ENCODE measurements at places on chromosomes 1 and 21.

DNA sequence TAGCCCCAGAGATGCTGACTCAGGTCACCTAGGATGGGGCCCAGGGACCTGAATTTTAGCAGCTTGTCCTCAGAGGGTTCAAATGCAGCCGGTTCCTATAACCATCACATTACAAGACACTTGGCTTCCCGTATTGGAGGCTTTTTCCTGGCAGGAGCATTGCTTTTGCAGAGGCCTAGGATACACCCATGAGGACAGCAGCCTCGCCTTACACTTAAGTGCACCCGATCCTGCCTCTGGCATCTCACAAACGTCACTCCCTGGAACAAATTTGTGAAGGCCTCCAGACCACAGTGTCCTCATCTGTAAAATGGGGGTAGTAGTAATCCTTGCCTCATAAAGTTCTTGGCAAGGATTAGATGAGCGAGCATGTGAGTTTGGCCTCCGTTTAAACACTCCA lies 130.0 kb downstream of the KAZN start:
- DNase-seq, result no peak

DNA sequence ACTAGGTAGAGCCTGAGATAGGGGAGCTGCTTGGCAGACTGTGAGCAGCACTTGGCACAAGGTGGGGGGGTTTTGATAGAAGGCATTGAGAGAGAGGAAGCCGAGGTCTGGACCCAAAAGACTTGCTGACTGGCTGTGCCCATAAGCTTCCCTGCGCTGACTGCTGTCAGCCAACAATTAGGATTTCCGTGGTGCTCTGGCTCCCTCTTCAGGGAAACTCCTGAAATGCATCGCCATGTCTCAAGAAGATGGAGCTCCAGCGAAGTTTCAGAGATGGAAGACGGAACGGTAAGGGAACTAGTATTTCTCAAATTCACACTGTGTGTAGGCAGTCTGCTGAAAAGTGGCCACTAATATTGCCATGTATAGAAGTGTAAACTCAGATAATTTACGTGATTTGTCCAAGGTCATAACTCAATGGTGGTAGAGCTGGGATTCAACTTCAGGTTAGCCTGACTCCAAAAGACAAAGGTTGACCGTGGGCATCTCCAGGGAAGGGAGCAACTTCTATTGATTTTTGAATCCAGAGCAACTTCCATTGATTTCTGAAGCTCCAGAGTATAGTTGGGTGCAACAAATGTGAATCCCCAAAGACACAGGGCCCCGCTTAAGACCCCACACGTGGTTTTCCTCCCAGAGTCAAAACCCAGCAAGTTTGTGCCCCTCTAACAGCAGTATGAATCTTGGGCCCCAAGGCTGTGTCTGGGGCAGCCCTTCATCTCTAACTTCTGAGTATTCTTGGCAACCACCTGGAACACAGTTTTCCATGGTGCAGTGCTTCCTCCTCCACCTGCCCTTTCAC lies 44.5 kb upstream of the CRNN start:
- DNase-seq, result peak; percentile 69

- DNase-seq, result no peak
Measured at GRCh38 chr21:28959367-28960099, 33.1 kb downstream of the LTN1 start.

- no peak for DNase-seq
Measured at GRCh38 chr1:118136187-118136941, 48.7 kb downstream of the SPAG17 start.

- DNase-seq, result no peak
Measured at GRCh38 chr1:9500756-9501754, 38.2 kb upstream of the SLC25A33 start.

GRCh38 chr1:82319546-82319945 lies 518.8 kb downstream of the ADGRL2 start:
- DNase-seq, result no peak

DNA sequence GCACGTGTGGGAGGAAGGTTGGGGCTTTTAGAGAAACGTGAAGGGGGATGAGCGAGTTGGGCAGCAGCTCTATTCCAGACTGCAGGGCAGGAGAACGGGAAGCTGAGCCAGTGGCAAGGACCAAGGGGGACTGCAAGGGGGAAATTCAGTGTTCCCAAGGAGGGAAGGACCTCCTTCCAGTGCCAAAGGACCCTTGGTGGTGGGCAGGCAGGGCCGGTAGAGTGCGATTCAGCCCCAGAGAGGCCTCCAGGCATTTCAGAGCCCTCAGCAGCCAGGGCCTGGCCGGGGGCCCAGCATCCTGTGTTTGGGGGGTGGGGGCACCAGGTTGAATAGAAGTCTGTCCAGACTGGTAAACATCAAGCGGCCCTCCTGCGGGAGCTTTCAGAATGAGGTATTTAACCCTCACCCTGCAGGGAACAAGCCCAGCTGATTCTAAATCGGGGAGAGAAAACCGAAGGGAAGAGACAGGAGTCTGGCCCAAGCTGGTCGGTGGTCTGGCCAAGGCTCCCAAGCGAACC lies 2.3 kb downstream of the COL9A2 start:
- no peak for DNase-seq

GRCh38 chr1:198793714-198794113 lies 154.9 kb downstream of the PTPRC start:
- DNase-seq, result no peak

GRCh38 chr21:36710729-36711048 lies 11.8 kb downstream of the SIM2 start:
- DNase-seq, result no peak

DNA sequence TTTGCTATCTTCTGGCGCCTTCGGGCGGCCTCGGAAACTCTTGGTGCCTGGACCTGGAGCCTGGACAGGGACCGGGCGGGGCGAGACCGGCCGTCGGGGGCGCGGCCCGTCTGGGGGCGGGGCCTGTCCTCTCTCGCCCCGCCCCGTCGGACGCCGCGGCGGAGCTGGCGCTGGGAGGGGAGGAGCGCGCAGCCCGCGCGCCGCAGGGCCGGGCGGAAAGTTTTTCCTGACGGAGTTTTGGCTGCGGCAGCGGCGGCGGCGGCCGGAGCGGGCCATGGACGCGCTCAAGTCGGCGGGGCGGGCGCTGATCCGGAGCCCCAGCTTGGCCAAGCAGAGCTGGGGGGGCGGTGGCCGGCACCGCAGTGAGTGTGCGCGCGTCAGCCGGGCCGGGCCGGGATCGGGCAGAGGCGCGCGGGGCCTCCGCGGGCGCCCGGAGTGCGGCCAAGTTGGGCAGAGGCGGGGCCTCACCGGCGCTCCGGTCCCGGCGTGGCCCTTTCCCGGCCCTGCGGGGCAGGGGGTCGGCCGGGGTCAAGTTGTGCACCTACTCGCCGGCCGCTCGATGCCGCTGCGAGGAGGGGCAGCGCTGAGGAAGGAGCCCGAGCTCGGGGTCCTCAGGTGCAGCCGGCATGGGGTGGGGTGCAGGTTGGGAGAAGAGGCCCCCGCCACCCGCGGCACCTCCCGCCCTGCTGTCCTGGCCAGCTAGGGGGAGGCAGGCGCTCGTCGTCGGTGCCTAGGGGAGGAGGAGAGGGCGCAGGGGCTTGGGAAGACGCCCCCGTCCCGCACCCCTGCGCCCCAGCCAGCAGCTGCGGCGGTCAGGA lies at the start of gene LDLRAP1:
Gene LDLRAP1, plus strand, starts transcription at position 182 of the 818 bp plus-strand sequence. Its CDS starts 93 bp downstream, at position 275.
- peak; percentile 57 for DNase-seq

DNA sequence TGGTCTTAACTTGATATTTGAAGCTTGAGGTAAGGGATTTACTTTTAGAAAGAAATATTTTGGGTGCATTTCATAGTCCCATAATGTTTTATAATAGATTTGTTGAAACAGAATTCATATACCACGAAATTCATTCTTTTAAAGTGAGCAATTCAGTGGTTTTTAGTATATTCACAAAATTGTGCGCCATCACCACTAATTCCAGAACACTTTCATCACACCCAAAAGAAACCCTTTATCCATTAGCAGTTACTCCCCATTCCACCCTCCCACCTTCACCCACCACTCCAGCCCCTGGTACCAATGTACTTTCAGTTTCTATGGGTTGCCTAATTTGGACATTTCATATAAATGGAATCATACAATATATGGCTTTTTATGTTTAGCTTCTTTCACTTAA lies 38.9 kb upstream of the DMRTB1 start:
- DNase-seq, result no peak

DNA sequence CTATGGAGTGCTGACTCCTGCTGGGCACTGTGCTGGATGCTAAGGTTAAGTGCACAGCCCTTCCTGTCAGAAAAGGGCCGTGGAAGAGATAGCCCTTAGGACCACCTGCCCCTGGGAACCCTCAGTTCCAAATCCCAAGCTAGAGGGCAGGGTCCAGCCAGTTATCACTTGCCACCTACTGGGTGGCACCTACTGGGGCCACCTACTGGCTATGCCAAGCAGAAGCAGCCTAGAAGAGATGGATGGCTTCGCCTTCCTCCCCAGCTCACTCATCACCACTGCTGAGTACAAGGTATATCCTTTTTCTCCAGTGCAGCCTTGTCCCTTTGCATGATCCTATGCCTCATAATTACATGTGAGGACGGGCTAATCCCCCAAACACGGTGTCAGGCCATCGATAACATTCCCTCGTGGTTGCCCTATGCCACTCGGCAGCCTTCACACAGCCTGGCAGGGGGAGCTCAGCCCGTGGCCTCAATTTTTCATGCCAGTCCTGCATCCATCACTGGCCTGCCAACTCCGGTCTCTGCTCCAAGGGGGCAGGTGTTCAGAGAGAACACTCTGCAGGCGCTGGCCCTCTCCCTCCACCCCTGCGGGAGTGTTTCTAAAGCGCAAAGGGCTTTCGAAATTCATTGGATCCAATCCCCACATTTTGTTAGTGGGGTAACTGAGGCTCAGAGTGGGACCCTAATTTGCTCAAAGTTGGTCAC lies 49.0 kb downstream of the SYT2 start:
- DNase-seq, result no peak

DNA sequence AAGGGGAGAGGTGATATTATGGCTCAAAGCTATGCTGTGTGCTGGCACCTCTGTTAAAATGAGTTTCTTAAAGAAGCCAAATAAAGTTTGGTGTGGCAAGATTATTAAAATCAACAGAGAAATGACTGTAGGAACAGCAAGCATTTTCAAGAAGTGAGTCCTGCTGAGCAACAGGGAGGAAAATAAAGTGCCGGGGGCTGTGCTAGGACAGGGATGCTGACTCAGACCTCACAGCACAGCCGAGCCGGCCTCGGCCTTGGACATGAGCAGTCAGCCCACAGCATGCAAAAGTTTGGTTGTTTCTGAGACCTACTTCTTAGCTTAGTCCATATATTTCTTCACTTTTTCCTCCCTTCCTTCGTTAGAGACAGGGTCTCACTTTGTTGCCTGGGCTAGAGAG lies 19.2 kb downstream of the CNIH3 start:
- no peak for DNase-seq

DNA sequence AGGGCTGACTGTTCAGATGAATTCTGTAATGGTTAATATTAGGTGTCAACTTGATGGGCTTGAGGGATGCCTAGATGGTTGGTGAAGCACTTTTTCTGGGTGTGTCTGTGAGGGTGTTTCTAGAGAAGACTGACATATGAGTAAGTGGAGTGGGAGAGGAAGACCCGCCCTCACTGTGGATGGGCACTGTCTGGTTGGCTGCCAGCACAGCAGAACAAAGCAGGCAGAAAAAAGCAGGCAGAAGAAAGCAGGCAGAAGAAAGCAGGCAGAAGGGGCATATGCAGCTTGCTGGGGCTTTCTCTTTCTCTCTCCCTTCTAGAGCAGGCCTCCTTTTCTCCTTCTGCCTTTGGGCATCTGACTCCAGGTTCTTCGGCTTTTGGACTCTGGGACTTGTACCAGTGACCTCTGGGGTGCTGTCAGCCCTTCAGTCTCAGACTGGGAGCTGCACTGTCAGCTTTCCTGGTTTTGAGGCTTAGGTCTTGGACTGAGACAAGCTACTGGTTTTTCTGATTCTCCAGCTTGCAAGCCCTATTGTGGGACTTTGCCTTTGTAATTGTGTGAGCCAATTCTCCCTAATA lies 42.9 kb upstream of the CD2 start:
- no peak for DNase-seq

- DNase-seq, result no peak
Measured at GRCh38 chr1:22296701-22297591, 154.0 kb upstream of the WNT4 start.

DNA sequence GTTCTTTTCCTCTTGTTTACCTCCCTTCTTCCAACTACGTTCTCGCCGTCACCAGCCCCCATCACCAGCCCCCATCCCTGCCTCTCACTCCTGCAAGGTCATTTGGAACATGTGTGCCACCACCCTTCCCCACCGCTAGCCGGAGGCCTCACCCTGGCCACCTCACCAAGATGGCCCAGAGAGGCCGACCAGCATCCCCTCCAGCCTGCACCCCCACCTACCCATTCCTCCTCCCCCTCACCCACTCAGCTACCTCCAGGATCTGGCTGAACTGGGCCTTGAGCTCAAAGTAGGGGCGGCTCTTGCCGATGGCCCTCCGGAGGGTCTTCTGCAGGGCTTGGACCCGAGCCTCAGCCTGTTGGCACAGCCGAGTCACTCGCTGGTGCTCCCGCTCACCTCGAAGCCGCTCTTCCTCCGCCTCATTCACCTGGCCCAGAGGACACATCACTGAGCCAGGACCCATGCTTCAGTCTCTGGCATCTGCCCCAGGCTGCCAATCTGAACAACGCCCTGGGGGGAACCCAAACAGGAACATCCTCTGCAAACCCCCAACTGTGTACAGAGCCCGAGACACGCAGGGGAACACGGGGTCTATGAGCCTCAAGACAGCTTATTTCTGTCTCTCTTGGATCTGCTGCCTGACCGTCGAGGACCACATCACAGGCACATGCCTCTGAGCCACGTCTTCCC lies 12.8 kb downstream of the SH3BP5L start:
- no peak for DNase-seq

DNA sequence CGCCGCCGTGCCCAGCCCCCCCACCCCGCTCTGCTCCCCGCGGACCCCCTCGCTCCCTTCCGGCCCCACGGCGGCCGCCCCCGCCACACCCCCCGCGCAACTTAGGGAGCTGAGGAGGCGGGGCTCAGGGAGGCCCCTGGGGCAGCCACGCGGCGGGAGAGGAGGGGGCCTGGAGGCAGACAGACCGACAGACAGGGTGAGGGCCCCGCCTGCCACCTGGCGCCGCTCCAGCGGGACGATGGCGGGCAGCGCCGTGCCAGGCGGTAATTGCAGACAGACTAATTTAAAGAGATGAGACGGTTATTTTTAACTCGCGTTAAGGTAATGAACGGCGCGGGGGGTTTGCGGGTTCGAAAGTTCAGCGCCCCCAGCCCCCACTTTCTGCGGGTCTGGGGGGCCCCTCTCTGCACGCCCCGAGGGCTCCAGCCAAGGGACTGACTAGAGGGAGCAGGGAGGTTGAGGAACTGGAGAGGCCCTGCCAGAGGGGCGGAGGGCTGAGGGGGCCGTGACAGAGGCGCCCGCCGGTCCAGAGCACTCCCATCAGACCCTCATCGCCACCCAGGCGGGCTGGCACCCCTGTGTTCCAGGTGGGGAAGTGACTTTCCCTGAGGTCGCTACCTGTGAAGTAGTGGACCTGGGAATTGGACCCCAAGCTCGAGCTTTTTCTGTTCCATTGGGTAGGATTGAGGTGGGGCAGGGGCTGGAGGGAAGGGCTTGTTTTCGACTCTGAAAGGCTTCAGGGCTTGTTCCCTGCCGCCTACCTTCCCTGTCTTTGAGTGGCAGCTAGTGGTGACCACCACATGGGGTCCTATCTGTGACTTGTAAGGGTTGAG lies 5.4 kb downstream of the FOXO6 start:
- DNase-seq, result no peak
